ENCODE measurements at places on chromosomes 4 and X. TPM values are rescaled to one million over a fixed set of nuclear protein-coding genes. Genes with fewer than 3 reads are reported as not detected.

The ARAP2 gene
- 22.3 TPM for total RNA-seq

The TAF7L gene
- total RNA-seq = 0.20 TPM

The YY2 gene
- 0.95 TPM for total RNA-seq

The CYSLTR1 gene
- total RNA-seq = 0.49 TPM

- no peak for DNase-seq
These were observed 52.3 kb downstream of the SEPSECS start for GRCh38 chr4:25107827-25108516.

DNA sequence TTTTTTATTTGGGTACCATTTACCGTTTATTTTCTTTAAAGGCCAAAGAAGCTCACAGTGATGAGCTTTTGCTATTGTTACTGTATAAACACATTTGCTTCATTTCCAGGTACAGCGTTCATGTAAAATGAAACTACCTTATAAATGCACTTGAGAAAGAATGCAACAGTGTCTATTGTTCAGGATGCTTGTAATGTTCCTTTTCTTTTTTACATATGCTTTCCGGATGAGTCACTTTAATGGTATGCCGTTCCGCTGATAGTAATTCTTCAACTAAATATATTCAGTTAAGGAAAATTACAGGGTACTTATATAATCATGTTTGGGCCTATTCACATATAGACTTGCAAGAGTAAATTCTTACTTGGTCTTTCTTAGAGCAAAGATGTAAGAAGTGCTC lies 354.9 kb downstream of the RPA4 start:
- DNase-seq = no peak

DNA sequence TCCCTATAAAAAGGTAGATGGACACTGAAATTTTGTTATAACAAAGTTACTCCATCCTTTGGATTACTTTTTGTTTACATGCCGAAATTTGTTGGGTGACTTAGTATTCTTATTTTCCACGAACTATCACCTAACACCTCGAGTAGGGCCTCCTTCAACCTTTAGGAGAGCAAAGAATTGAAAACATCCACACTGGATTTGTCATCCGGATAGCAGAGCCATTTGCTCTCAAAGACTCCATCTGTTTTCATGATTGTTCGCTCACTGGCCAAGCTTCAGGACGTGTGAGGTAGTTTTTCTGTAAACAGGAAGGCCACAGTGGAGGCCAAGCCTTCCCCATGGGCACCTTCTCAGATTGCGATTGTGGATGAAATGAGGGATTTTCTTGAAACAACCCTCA lies at the start of gene ADAD1:
Gene ADAD1 (plus strand): TSS at position 301 of the 400 bp plus-strand sequence. CDS start 1,059 bp downstream, outside the sequence.
- no peak for DNase-seq

- no peak for DNase-seq
These were observed 431.5 kb upstream of the BOD1L1 start for GRCh38 chr4:14059006-14059405.

GRCh38 chr4:81491943-81492342 lies 20.2 kb upstream of the RASGEF1B start:
- no peak for DNase-seq

GRCh38 chr4:142596121-142596520 lies 250.0 kb downstream of the INPP4B start:
- DNase-seq = no peak

GRCh38 chrX:5916945-5917344 lies 311.7 kb downstream of the NLGN4X start:
- DNase-seq = no peak

DNA sequence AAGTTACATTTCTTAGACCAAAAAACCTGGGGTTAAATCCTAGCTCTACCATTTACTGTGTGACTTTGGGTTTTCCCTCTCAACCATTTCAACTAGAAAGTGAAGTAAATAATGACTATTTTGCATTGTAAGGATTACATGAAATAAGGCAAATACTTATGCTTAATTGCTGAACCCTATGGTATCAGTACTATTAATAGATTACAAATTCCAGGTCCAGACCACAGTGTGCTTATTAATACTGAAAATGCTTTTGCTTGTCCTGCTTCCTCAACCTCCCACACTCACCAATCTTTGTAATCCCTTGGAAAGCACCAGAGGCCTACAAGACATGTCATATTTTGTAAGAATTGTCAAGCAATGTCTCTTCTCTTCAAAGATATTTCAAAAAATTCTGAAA lies 456.5 kb downstream of the SPOCK3 start:
- no peak for DNase-seq

- no peak for DNase-seq
These were observed 39.4 kb downstream of the GLRA3 start for GRCh38 chr4:174789657-174790056.

GRCh38 chr4:181796502-181796901 lies 446.7 kb upstream of the TENM3 start:
- DNase-seq = no peak

Measured in left colon (tissue), 2 donors.